ENCODE measurements at places on chromosomes 4 and X.

DNA sequence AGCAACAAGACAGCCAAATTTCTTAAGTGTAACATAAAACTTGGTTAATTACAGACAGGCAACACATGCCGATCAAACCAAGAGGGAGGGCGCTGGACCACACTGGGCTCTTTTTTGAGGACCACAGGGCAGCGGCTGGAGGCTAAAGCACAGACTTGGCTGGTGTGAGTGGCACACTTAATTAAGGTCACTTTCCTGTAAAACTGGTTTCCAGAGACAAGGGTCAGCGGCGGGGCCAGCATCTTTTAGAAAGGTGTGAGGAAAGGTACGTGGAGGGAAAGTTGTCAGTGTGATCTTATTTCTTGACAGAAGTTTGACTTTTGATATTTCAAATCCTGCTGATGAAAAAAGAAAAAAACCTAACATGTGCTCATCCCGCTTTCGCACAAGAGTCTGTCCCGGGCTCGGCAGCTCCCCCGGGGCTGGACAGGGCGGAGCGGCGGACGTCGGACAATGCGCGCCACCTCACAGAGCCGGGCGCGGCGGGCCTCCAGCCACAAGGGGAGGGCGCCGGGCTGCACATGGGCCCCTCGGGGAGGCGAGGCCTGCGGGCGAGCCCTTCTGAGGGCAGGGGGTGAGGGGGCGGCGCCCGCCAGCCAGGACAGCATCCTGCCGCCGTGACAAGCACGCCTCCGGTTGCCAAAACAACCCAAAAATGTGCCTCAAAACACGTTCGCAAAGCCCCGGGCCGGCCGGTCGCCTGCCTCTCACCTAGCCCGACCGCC lies 660 bp upstream of the HSPA4L start:
- no peak for DNase-seq

GRCh38 chrX:37754516-37754915 lies 25.3 kb upstream of the CYBB start:
- no peak for DNase-seq

- no peak for DNase-seq
Measured at GRCh38 chr4:74366367-74366911, 1.5 kb downstream of the EREG start.

- no peak for DNase-seq
Measured at GRCh38 chrX:46400530-46401443, 144.4 kb downstream of the ZNF674 start.

DNA sequence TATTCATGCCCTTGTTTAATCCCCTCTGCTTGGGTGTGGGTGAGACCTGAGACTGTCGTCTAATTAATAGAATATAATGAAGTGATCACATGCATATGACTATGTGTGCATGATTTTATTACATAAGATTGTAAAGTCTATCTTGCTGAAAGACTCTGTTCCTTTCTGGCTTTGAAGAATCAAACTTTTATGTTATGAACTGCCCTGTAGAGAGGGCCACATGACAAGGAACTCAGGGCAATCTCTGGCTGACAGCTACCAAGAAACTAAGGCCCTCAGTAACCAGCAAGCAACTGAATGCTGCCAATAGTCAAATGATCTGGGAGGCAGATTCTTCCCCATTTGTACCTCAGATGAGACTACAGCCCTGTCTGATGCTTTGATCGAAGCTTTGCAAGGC lies 13.5 kb downstream of the TSPAN7 start:
- DNase-seq = no peak

DNA sequence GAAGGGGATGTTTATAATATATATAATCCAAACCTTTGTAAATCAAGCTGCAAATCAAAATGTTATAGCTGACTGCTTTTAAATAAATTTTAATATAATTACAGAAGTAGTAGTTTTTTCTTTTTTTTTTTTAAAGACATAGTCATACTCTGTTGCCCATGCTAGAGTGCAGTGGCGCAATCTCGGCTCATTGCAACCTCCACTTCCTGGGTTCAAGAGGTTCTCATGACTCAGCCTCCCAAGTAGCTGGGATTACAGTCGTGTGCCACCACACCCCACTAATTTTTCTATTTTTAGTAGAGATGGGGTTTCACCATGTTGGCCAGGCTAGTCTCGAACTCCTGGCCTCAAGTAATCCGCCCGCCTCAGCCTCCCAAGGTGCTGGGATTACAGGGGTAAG lies 178.7 kb downstream of the FBXW7 start:
- DNase-seq = no peak

DNA sequence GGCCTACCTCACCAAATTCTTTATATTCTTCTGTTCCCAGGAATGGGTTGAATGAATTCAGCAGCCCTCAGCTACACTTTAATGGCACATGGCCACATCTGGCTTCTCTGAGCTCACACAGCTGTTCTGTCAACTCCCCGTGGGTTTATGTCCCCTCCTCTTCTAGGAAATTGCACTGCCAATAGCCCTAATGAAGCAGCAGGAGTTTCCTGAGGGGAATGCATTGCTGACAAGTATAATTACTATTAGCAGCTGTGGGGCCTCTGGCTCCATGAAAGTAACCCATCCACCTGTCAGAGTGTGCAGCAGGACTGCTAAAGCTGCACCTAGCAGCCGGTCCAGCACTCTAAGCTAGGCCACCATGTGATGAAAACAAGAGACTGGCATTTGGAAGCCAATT lies 50.3 kb downstream of the FTHL17 start:
- no peak for DNase-seq

- peak; percentile 78 for DNase-seq
Measured at GRCh38 chr4:168604496-168605373, 107.9 kb downstream of the PALLD start.

GRCh38 chr4:124947622-124948265 lies 235.2 kb upstream of the ANKRD50 start:
- DNase-seq = no peak

DNA sequence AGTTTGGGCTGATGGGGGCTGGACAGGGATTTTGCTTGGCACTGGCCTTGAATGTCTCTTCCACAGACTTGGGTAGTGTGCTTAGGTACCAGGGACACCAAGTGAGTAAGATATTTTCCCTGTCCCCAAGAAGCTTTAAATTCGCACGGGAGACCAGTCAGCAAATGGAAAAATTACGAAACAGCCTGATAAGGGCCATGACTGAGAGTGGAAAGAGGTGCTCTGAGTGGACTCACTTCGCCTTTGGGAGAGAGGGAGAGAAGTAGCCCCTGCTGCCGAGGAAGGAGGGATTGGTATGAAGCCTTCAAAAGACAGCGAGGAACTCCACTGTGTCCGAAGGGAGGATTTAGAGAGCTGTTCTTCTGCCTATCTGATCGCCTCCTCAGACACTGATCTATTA lies 2.6 kb downstream of the LSM6 start:
- DNase-seq = no peak

GRCh38 chrX:148850631-148851030 lies 350.2 kb downstream of the AFF2 start:
- no peak for DNase-seq

DNA sequence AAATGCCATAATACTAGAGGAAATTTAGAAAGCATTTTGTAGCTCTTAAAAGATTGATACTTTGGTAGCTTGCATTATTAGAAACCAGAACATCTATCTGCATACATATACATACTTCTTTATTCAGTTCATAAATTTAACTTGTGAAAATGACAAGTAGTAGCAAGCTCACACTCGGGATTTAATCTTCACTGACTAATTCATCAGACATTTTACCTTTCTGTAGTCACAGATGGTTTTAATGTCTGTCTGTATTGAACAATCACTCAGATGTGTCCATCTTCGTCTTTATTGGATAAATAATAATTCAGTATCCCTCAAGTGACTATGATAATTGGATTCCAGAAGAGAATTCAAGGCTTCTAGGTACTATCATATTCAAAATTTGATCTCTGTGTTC lies 232.3 kb downstream of the TENM3 start:
- no peak for DNase-seq

GRCh38 chr4:57985161-57985560 lies 875.0 kb upstream of the IGFBP7 start:
- no peak for DNase-seq

GRCh38 chrX:13050151-13050550 lies 5.7 kb upstream of the FAM9C start:
- DNase-seq = no peak

DNA sequence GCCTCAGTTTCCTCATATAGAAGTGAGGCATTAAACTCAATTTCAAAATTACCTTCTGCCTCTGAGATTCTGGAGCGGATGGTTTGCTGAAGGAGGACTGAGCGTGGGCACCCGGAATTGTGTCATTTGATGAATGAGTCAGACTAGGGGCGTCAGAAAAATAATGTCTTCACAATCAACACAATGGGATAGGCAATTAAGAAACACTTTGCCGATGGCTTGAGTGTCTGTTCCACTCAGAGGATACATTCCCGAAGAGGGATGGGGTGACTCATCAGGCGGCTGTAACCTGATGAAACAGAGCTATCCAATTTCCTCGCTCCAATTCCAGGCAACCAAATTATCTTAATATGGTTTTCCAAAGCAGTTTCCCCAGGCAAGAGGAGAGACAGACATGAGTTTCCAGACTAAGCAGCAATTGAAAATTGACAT lies 1.2 kb upstream of the CHRNA9 start:
- DNase-seq = peak; percentile 87

GRCh38 chrX:3461397-3462165 lies 115.1 kb upstream of the MXRA5 start:
- no peak for DNase-seq

GRCh38 chr4:137861682-137862081 lies 329.4 kb upstream of the PCDH18 start:
- DNase-seq = no peak

DNA sequence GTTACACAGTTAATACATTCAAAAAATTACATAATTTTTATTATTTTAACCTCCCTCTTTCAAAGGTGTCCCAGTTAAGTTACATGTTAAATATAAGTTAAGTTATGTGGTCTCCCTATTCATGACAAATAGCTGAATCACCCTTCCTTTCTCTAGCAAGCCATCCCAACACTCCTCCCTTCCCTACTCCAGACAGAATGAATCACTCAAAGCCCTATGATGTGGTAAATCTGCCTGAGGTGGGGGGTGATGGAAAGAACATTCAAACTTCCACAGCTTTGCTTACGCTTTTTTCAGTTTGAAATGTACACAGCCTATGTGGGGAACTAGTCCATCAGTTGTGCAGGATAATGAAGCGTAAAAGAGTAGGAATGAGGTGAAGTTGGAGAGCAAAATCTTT lies 90.2 kb downstream of the CXCL13 start:
- peak; percentile 83 for DNase-seq

GRCh38 chr4:40240040-40240653 lies 43.3 kb downstream of the RHOH start:
- DNase-seq = no peak

DNA sequence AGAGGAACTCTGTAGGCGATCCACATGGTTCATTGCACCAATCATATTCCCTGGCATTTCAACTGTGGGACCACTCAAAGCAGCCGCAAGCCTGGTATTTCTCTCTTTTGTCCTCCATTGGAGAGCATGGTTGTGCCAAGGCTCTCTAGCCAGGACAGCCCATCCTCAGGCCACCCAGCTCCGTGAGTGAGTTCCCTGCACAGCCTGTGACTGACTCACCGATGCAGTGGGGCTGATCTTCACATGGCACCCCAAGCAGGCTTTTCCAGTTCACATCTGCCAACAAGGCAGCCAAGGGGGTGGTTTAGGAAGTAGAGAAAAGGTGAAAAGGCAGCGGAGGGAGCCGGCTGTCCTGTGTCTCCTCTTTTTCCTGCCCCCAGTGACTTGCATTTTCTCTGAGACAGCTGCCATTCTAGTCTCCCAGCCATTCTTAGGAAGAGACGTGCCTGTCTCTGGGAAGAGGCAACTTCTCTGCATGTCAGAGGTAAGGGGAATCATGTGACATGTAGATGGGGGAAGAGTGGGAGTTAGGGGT lies 69.2 kb downstream of the MID1IP1 start:
- no peak for DNase-seq

- DNase-seq = no peak
Measured at GRCh38 chr4:118774989-118775388, 60.9 kb downstream of the SEC24D start.

DNA sequence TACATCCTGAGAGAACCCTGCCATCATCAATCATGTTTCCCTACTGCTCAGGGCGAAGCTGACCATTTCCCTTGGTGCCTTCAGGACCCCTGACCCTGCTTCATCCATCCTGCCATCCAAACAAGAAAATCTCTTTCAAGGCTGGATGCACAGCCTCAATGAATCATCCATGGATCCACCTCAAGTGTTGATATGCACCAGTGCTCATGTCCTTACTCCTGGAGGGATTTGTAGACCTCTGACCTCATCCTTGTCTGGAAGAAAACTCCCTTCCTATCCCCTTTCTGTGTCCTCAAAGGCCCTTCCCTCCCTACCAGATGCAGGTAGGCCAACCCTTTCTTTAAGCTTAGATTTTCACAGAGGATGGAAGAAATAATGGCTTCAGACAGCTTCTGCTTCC lies 24.6 kb downstream of the BEX3 start:
- no peak for DNase-seq

DNA sequence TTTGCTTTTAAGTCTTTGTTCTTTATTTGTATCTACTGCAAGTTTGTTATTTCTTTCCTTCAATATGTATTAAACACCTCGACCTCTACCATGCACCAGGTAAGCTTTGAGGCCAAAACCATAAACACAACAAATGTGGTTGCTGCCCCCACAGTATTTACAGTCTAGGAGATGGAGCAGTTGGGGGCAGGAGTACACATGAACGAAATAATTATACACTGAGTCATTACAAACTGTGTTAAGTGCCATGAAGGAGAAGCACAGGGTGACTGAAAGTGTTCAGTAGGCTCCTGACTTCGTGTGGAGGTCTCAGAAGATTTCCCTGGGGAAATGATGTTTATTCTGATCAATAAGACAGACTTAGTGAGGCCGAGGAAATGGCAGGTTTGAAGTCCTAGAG lies 30.3 kb downstream of the SLC25A43 start:
- DNase-seq = peak; percentile 8

- no peak for DNase-seq
Measured at GRCh38 chrX:19743386-19743785, 144.0 kb downstream of the SH3KBP1 start.

GRCh38 chrX:12149670-12150407 lies 11.6 kb downstream of the FRMPD4 start:
- DNase-seq = no peak

- DNase-seq = no peak
Measured at GRCh38 chrX:133854290-133854689, 131.1 kb downstream of the GPC3 start.

GRCh38 chr4:15881820-15882219 lies 56.7 kb downstream of the FGFBP1 start:
- DNase-seq = no peak

GRCh38 chr4:99586797-99587196 lies 12.2 kb downstream of the MTTP start:
- no peak for DNase-seq

GRCh38 chr4:185734214-185734613 lies 77.8 kb downstream of the SORBS2 start:
- no peak for DNase-seq

DNA sequence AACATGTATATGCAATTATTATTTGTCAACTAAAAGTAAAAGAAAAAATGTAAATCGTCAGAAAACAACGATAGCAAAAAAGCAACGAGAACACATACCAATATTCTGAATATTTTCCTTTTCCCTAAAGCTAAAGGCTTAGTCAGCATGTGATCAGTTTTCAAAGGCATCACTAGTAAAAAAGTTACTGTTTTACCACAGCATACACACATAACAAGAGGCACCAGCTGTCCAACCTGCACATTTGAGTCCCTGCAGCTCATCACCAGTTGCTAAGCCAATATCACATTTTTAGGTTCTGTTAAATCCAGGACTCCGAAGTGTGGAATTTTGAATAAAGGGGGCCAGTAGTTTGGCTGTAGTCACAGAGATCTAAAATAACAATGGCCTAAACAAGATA lies 203.8 kb downstream of the ADGRA3 start:
- no peak for DNase-seq
